ENCODE measurements at places on chromosomes 16 and 17.

GRCh38 chr16:528111-529011, 849 bp downstream of the CAPN15 start:
- DNase-seq, result peak; percentile 93

DNA sequence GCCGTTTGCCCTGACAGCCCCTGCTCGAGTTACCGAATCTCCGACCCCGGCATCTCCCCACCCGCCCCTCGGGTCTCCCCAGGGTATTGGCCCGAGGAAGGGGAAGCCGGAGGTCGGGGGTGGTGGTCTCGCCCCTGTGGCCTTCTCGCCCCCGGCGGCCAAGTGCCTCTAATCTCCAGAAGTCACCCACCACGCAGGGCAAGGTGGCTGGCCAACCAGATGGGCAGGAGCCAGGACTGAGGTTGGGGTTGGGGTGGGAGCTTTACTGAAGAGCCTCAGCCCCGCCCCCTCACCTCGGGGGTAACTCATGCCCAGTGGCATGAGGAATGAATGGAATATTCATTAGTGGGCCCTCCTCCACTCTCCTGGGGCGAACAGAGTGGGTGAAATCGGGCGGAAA, 637 bp downstream of the DHRS11 start:
- DNase-seq, result no peak

GRCh38 chr16:82899006-82899405, 272.2 kb downstream of the CDH13 start:
- DNase-seq, result no peak

DNA sequence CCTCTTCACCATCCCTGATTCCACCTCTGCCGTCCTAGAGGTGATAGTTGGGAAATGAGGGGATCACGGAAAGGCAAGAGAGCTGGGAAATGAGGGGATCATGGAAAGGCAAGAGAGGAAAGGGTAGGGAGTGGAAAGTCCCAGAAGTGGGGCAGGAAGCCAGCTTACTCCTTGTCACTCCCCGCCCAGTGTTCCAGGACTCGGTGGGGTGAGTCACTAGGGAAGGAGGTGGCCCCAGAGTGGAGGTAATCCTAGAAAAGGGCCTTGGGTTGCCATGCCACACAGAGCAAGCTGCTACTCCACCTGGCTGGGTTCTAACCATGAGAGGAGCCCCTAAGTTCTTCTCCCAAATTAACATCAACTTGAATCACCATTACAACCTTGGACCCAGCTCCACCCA, 14.8 kb downstream of the ALOXE3 start:
- no peak for DNase-seq

DNA sequence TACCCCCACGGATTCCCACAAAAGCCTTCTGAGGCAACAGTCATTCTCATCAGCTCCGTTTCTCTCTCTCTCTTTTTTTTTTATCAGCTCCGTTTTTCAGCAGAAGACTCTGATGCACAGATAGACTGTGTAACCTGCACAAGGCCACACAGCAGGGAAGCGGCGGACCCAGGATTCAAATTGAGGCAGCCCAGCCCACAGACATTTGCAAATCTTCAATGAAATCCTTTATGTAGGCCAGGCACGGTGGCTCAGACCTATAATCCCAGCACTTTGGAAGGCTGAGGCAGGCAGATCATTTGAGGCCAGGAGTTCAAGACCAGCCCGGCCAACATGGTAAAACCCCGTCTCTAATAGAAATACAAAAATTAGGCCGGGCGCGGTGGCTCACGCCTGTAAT, 2.4 kb upstream of the MEOX1 start:
- DNase-seq, result no peak

DNA sequence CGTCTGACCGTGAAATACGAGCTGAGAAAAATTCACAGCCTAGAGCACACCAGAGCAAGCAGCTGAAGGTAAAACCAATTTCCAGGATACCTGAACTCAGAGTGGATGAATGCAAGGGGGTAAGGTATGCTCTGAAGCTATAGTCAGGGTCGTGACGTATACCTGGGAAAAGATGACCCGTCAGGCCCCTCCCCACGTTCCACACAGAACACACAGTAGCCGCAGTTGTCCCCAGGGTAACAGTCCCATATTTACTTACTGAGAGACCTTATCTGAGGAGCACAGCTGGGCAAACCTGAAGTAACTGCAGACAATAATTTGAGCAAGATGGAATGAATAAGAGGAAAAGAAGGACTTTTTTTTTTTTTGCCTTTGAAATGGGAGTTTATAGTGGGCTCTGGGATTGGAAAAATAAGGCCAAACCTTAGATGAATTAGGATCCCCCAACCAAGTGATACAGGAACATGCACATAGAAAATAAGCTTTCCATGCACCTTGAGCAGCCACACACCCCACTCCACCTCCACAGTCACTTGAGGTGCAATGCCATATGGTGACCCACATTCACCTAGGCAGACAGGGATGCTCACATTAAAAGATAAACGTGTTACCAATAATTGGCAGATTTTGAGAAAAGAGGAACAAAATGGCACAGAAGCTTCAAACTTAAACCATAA, 38.0 kb downstream of the ABCA6 start:
- DNase-seq, result no peak

- no peak for DNase-seq
These were observed 6.3 kb downstream of the FOXF1 start for GRCh38 chr16:86516623-86517003.

DNA sequence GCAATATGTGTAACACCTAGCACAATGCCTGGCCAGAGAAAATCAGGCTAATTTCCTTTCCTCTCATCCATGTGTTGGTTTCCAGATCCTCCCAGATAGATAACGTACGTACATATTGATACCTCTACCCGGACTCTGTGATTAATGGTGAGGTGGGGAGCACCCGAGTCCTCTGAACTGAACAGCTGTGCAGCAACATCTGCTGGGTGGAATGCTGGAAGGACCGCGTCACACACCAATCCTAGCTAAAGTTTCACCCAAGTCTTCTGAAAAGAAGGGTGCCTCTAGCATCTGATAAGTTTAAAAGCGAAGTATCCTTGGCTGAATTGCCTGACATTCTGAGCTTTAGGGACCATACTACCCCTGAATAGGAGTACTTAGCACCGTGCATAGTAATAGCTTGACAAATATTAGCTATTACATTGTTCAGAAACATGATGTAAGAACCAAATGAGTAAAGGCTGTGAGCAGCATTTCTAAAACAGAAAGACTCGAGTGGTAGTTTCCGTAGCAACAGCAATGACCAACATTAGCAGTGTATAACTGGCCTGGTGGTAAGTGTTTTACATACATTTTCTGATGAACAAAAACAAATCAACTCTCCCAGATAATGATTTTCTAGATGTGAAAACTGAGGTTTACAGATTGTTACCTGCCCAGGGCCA, 91.4 kb downstream of the SYCE1L start:
- no peak for DNase-seq

DNA sequence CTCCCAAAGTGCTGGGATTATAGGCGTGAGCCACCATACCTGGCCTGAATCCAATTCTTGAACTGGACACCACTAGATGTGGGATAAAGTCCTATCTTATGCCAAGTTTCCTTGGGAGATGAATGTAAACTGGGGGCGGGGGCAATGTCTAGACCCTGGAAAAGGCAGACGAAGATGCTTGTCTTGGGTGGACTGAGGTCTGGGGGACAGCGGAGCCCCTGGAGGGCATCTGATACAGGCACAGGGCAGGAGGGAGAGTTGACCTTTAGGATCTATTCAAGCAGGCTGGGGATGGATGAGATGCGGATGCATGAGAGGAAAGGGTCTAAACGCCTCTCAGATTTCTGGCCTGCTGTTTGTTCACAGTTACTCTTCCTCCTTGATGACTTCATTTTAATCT, 11.7 kb downstream of the C1QTNF1 start:
- no peak for DNase-seq

DNA sequence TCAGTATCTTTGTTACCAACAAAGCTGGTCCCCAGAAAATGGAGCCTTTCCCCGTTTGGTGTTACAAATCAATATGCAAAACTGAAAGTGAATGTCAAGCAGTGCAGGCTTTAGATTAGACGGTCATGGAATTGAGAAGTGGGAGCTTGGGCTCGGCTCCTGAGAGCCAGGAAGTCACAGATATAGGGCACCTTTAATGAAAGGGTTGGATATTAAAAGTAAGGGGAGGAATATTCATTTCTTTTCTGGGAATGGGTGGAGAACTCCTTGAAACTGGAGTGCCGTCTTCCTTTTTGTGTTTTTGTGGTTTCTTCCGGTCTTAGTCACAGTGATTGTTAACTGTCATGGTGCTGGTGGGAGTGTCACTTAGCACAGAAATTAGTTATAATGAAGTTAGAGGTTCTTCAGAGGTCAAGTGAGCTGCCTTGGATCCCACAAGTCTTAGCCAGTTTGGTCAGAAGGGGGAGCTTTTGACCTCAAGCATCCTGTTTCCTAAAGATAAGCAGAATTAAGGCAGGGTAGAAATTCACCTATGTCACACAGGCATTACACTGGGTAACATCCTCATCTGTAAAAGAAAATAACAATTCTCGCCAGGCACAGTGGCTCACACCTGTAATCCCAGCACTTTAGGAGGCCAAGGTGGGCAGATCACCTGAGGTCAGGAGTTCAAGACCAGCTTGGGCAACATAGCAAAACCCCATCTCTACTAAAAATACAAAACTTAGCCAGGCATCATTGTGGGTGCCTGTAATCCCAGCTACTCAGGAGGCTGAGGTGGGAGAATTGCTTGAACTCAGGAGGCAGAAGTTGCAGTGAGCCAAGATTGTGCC, 9.6 kb upstream of the EIF1 start:
- no peak for DNase-seq

- DNase-seq, result no peak
These were observed 2.5 kb upstream of the CLTC start for GRCh38 chr17:59617156-59617732.

DNA sequence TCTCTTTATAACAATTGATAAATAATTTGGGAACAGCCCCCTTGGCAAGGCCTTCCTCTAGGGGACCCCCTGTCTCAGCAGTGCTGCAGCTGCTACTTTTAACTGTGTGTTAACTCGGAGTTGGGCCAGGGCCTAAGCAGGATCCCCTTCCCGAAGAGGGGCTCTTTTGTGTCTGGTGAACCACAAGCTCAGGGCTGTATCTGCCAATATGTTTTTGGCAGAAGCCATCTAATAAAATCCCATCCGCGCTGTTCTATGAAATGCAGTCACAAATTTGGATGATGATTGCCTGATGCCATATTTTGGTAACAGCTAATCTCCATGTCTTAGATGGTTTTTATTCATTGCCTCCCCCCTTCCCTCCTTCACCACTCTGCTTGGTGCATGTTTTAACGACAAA, 267.7 kb downstream of the FTO start:
- no peak for DNase-seq

GRCh38 chr16:47732523-47733111, 271.5 kb downstream of the PHKB start:
- peak; percentile 51 for DNase-seq

DNA sequence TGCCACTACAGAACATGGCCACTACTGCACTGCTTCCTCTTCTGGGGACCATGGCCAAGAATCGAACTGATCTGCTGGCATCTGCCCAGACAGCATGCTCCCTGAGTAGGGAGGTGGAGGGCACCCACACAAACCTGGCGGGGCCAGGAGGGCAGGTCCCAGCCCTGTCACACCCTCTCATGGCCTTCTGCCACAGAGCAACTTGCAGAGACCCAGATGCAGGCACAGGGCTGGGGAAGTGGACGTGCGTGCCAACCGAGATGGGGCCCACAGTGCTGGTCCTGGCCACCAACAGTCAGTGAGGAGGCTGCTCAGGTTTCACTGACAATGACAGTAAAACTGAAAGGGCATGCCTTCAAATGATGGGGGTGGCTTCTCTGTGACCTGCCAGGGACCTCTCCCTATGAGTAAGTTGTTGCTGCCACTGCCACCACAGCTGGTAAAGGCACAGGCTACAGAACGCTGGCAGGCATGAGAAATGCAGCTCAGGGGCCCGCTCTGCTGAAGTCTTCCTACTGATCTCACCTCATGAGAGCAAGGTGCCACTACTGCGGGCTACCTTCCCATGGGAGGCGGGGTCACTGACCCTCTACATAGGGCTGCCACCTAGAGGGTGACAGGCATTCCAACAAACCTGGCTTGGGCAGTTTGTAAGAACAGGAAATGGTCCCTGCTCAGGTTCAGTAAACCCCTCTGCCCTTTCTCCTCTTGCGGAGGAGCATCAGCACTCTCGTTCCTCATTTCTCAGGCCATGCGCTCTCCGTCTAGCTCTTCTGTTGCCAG, 15.5 kb downstream of the HIC1 start:
- peak; percentile 60 for DNase-seq

GRCh38 chr16:83734136-83734535, 73.6 kb upstream of the HSBP1 start:
- DNase-seq, result no peak

GRCh38 chr17:3803308-3803640, 2.3 kb upstream of the ITGAE start:
- no peak for DNase-seq

DNA sequence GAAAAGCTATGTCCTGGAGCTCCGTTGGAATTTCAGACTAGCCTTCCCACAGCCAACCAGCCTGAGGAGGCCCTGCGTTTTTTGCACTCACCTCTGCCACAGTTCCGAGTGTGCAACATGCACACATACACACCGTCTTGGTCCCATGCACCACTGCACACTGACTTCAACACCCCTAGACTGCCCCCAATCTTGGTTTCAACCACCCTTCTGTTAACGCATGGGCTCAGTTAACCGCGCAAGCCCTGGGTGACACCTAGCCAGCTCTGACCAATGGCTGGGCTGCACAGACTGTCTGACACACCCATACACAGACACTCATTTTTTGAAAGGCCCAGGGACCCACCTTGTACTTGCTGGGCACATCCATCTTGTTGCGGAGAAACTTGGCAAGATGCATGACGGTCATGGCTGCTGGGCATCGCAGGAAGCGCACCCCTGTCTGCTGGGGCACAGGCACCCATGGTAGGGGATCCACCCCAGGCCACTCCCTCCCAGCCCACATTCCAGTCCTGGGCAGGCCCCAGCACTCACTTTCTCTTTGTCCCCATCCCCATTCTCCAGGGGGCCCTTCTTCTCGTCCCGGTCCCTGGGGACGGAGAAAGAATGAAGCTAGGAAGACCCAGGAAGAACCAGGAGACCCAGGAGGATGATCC, 8.0 kb downstream of the CISD3 start:
- no peak for DNase-seq

- DNase-seq, result no peak
These were observed 1.7 kb upstream of the AARS1 start for GRCh38 chr16:70290949-70291519.

DNA sequence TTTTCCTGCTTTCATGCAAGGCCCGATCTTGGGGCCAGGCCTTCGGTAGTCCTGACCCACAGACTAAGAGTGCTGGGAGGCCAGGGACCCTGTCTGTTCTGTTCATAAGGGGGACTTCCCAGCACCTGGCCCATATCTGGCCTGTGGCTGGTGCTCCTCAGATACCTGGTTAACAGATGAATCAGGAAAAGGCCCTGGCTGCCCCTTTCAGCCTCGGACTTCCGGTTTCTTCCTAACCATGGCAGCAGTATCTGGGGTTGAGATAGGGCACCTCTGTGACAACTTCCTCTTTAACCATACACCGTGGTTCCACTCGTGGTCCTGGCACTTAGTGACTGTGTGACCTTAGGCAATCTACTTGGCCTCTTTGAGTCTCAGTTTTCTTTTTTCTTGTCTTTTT, 18.4 kb downstream of the PLCG2 start:
- DNase-seq, result peak; percentile 75

GRCh38 chr17:14693382-14693781, 392.5 kb downstream of the HS3ST3B1 start:
- DNase-seq, result peak; percentile 71

- DNase-seq, result no peak
These were observed 100.0 kb upstream of the ZNF469 start for GRCh38 chr16:88282564-88283395.
